ENCODE measurements at places on chromosomes 12 and 14. TPM values are rescaled to one million over a fixed set of nuclear protein-coding genes. Genes with fewer than 3 reads are reported as not detected.

- no peak for DNase-seq
Observed at GRCh38 chr12:125919856-125920470, 854.7 kb downstream of the AACS start.

DNA sequence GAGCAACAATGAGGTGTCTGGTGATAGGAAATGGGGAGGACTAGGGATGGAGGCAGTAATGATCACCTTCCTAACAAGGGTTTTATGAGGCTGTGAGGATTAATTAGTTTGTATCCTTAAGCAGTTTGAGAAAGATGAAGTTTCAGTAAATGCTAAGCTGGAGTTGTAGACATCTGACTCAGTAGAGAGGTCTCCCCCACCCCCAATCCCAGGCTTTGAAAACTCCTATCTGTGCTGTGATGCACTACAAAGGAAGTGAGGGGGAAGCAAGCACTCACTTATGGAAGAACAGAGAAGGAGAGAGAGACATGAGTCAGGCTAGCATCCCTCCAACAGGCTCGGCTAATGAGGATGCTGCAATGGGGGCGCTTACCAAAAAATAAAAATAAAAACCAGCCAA lies 5.5 kb upstream of the BCL11B start:
- DNase-seq = no peak

DNA sequence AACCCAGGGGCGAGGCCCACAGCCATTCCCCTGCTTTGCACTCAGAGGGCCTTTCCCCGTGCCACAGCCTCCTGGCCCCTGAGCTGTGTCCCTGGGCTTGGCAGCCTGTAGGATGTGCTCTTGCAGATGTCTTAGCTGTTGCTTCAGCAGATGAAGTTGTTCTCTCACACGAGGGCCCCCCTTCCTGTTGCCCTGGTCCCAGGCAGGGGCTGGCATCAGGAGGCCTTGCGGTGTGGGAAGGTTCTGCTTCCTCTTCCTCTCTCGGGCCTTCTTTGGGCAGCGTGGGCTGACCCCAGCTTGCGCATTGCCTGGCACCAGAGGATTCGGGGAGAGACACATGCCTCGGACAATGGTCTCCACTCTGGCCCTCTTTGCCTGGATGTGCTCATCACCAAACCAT lies 12.7 kb downstream of the PROX2 start:
- DNase-seq = no peak

DNA sequence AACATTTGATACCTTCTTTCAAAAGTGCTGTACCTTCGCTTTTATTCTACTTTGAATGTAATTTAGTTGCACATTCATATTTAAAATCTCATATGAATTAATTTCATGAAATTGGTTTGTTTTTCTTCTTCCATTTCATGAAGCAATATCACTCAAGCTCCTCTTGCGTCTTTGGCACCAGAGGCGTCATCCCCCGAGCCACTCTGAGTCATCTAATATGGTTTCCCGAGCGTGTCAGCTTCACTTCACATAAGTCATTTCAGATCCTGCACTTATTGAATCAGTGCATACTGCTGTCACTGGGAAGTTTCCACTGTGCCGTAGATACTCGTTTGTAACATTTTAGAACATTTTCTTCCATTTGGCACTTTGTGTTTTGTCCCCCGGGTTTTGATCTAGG lies 105.6 kb downstream of the SLC25A47 start:
- peak; percentile 28 for DNase-seq

ATP6V1D gene
- total RNA-seq = 168 TPM

All from fibroblast of villous mesenchyme (primary cell).